Mesothelial cell of epicardium (in vitro differentiated cells): ENCODE measurements at places on chromosomes 16 and 17. TPM values are rescaled to one million over a fixed set of nuclear protein-coding genes. Genes with fewer than 3 reads are reported as not detected.

SSH2 gene
- total RNA-seq: 18.3 to 23.7 TPM (median 19.3 TPM) in 3 replicates

HP gene
- not detected in 3 replicates for total RNA-seq

GCSH gene
- total RNA-seq: 31.6 to 37.6 TPM (median 34.8 TPM) in 3 replicates

CDYL2 gene
- total RNA-seq: 3.0 to 4.6 TPM (median 3.2 TPM) in 3 replicates

SPEM3 gene
- not detected in 3 replicates for total RNA-seq

ABCA9 gene
- total RNA-seq: 0.86 to 1.5 TPM (median 1.3 TPM) in 3 replicates

RCVRN gene
- total RNA-seq: 1.2 to 1.8 TPM (median 1.3 TPM) in 3 replicates

KRTAP1-1 gene
- not detected in 3 replicates for total RNA-seq

CARHSP1 gene
- 78.6 to 84.2 TPM (median 80.3 TPM) in 3 replicates for total RNA-seq

SOST gene
- total RNA-seq: 0.23 to 0.33 TPM (median 0.27 TPM) in 3 replicates

CCL17 gene
- total RNA-seq: not detected in 3 replicates

TSNAXIP1 gene
- 4.4 to 4.8 TPM (median 4.4 TPM) in 3 replicates for total RNA-seq

LGALS9B gene
- not detected in 3 replicates for total RNA-seq

CCL14 gene
- not detected in 3 replicates for total RNA-seq

GRCh38 chr17:41680426-41681040 is 8.2 kb upstream of the EIF1 start:
- no peak for DNase-seq

- no peak for DNase-seq
Observed at GRCh38 chr17:78910497-78911284, 7.7 kb upstream of the CEP295NL start.

DNA sequence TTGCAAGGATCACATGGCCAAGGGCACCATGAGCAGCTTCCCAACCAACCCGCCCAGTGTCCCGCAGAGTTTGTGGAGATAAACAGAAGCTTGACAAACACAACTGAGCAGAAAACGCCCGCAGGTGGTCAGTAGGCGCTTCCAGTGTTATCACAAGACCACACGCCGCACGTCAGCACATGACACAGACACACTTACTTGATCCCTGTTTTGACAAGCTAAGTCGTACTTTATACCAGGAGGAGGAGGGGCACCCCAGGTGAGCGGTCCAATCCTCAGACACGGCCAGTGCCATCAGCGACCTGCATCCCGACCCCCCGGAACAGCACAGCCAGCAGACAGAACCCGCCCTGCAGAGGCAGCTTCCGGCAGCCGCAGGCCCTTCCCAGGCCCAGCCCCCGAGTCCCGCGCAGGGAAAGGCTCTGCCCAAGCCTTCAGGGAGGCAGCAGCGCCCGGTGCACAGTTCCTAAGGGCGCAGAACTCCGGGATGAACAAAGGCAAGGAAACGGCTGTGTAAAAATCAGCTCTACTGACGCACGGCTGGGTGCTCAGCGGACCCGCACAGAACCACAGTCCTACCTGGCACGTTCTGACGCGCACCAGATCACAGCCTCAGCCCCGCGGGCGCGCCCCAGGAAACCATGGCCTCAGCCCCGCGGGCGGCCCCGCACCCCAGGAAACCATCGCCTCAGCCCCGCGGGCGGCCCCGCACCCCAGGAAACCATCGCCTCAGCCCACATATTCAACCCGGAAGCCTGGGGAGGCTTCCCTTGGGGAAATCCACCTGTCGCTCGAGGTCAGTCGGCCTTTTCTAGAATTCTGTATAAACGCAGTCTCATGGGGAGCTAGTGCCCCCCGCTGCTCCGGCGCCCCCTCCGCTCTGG is 27.8 kb downstream of the AXIN1 start:
- DNase-seq: no peak

DNA sequence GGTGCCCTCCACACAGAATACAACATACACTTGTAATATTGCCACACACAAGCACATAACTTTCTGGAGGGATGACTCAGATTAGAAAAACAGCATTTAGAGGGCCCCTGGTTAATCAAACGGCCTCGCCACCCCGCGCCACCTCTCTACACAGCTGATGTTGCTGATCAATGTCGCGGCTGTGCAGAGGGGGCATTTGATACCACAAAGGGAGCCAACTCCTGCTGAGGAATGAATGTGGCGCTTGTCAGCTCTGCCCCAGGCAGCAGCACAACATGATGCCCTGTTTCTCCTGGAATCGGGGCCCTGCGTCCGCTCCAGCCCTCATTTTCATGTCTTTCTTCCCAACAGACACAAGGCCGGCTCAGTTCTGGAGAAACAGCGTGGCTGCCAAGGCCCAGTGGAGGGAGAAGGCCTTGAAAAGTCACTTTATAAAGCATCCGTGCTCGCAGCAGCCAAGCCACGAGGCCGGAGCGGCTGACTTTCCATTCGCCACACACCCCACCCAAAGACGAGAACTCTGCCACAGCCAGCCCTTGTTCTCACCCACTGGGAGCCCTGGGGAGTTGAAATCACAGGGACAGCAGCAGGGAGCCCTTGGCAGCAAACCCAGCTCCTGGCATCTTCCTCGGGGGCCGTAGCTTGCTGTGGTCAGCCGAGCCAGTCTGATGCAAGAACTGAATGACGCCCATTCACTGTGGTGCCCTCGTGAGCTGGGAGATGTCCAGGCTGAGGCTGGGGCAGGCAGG is 65.6 kb downstream of the XYLT1 start:
- DNase-seq: no peak

DNA sequence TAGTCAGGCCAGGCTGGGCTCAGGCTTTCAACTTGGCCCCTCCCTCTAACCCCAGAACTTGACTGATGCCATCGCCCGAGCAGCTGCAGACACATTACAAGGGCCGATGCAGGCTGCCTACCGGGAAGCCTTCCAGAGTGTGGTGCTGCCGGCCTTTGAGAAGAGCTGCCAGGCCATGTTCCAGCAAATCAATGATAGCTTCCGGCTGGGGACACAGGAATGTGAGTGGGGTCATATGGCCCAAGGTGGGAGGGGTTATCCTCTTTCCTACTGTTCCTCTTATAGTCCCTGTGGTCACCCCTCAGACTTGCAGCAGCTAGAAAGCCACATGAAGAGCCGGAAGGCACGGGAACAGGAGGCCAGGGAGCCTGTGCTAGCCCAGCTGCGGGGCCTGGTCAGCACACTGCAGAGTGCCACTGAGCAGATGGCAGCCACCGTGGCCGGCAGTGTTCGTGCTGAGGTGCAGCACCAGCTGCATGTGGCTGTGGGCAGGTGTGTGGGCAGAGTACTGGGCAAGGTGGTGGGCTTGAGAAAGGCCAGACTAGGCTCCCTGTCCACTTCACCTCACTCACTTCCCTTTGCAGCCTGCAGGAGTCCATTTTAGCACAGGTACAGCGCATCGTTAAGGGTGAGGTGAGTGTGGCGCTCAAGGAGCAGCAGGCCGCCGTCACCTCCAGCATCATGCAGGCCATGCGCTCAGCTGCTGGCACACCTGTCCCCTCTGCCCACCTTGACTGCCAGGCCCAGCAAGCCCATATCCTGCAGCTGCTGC is 2.1 kb upstream of the NRN1L start:
- DNase-seq: no peak

DNA sequence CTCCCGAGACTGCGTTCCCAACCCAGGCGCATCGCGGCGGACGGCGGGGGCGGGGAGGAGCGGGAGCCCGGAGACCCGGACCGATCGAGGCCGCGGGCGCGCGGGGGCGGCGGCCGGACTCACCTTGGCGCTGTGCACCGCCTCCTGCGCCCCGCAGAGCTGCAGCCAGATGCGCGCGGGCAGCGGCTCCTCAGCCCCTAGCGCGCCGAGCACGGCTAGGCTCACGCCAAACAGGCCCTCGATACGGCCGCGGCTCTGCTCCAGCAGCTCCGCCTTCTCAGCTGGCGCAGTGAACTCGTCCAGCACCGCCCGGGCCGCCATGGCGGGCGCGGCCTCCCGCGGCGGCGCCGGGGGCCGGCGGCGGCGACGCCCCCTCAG is 339 bp downstream of the N4BP1 start:
- peak; percentile 54 for DNase-seq

DNA sequence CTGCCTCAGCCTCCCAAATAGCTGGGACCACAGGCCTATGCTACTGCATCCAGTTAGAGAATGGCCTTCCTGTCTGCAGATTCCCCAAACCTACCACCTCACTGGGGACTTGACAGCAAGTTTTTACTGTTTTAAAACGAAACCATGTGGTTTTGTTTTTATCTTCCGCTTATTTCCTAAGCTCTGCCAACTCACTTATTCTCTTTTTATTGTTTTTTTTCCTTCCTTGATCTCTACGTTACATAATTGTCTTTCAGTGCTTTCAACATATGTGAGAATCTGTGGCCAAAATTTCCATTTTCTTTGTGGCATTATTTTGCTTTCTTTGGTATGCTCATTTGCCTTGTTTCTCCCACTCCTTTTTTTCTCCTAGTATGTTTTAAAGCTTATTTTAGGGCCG is 14.6 kb upstream of the SLC38A7 start:
- no peak for DNase-seq

DNA sequence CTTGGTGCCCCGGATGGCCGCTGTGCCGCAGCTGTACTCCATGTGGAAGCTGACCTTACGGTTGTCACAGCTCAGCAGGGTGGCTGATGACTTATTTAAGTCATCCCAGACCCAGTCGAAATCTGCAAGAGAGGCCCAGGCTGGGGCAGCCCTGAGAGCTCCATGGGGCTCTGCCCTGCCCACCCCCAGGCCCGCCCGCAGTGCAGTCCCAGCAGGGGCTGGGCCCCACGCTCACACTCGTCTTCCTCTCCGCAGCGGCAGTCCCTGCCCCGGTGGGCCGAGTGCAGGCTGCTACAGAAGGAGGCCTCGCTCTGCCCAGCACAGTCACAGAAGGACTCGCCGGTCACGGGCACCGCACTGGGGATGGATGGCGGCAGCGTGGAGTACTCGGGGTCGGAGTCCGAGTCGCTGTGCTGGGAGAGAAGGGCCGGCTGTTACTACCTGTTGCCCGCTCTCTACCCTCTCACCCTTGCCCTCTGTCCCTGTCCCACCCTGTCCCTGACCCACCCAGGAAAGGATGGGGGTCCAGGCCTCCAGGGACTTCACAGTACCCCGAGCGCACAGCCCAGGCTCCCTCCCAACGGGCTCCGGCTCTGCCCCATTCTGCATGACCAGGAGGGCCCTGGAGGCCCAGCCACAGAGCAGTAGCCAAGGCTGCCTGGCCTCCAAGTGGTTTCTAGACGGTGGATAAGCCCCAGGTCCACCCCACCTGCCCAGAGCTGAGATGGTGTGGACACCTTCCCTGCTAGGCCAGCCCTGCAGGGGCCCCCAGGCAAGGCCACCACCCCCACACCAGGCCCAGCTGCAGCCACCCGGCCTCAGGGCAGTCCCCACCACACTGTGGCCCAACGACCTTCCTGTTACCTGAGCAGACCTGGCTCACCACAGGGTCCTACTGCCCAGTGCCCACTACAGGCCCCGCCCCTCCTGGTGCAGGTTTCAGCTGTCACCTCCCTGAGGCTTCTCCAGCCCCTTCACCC is 3.9 kb downstream of the SPSB3 start:
- no peak for DNase-seq

DNA sequence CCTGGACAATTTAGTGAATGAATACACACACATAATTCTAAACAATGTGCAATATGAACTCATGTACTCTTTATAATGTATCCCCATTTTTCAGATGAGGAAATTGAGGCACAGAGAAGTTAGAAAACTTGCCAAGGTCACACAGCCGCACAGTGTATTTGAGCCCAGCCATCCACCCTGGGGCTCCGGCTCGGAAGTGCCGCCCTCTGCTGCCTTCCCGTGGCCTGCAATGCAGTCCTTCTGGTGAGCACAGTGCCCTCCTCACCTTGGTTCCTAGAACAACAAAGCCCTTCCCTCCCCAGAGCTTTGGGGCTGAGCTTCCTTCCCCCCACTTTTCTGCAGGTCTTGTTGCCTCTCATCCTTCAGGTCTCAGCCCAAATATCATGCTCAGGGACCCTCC is 63.7 kb downstream of the C16orf78 start:
- DNase-seq: no peak

DNA sequence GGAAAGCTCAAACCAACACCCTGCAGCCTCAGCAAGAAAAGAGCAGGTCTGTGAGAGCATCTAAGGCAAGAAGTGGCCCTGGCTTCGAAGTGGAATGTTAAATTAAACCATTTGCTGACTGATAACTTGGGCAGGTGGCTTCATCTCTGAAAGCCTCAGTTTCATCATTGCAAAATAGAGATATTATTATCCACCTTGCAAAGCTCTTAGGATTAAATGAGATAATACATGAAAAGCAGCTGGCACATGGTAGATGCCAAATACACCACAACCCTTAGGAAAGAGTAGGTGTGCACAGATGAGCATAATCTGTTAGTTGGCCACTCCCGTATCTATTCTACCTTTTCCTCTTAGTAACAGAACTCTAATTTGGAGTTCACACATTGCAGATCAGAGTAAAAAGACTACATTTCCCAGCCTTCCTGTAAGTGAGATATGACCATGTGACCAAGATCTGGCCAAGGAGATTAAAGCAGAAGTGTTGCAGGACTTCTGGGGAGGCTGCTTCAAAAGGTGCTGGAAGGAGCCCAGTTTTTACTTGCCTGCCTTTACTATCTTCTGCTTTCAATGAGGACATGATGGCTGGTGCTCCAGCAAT is 288.7 kb downstream of the SOX9 start:
- no peak for DNase-seq

GRCh38 chr16:12146966-12147365 is 170.4 kb downstream of the SNX29 start:
- no peak for DNase-seq

- no peak for DNase-seq
Observed at GRCh38 chr17:65265276-65265675, 128.1 kb downstream of the RGS9 start.

- no peak for DNase-seq
Observed at GRCh38 chr16:81987706-81988105, 23.6 kb downstream of the SDR42E1 start.

DNA sequence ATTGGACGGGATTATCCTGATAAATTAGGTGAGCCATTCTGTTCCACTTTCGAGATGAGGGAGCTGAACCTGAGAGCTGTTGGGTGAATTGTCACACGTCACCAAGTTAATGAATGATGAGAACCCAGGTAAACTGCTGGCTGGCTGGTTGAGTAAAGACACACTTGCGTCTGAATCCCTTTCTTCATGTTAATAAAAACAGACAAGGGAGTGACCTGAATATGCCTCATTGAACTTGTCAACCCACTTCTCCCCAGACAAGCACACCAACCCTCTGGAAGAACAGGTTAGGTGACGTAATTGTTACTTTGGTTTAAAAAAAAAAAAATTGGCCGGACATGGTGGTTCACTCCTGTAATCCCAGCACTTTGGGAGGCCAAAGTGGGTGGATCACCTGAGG is 400.9 kb upstream of the CDH5 start:
- no peak for DNase-seq

DNA sequence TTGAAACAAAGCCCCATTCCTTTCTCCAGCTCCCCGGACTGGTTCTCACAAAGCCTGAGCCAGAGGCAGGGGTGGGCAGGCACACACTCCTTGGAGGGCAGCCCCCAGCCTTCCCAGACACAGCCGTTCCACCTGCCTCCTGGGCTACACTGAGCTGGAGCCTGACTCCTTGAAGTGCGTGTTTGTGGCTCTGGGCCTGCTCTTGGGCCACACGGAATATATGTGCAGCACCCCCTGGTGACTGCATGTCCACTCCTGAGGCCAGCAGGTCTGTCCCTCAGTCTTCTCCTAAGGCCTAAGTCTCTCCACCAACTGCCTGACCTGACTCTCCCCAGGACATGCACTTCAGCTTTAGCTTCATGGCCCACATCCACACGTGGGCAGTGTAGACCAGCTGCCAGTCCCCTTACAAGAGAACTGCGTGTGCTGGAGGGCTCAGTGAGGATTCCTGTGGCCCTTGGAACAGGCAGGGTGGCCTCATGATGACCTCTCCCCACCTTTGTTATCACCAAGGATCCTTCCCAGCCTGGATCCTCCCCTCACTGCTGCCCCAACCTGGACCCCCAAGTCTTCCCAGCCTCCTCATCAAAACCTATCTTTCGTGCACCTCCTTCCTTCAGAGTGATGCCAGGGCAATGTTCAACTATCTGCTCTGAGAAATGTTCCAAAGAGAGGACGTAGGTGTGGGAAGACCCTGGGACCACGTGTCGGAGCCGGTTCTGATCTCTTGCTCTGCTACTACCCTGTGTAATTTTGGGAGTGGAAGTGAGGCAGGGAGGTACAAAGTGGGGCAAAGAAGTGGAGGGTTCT is 12.4 kb upstream of the SLC6A2 start:
- DNase-seq: no peak
